ENCODE measurements at places on chromosomes 6 and 20.
A peak's percentile ranks its signal among the peaks of the same experiment; 100 is the strongest.

- DNase-seq, result no peak
These were observed 133.4 kb upstream of the B3GAT2 start for GRCh38 chr6:71090217-71090616.

- DNase-seq, result no peak
These were observed 2.5 kb downstream of the RRAGD start for GRCh38 chr6:89409461-89410035.

- DNase-seq, result peak; percentile 64
These were observed 21.5 kb downstream of the OR2B2 start for GRCh38 chr6:27890445-27891319.

DNA sequence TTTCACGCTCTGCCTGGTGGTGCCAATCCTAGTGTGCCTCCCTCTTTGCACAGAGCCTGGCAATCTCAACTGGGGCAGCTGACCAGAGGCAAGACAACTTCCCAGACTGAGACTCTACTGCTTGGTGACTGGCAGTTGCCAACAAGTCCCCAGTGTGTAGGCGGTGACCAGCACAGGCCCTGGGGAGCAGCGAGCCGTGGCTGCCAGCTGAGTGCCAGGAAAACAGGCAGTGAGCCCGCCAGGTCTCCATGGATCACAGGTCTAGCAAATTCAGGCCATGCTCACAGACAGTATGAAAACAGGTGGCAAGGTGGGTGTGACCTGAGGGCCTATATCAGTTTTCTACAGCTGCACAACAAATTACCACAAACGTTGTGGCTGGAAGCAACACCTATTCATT is 289.9 kb downstream of the KIF16B start:
- no peak for DNase-seq

GRCh38 chr6:157058574-157058973 is 264.7 kb downstream of the TMEM242 start:
- no peak for DNase-seq

- DNase-seq, result no peak
These were observed 58.4 kb downstream of the HIVEP2 start for GRCh38 chr6:142886431-142887170.

- DNase-seq, result no peak
These were observed 544.6 kb upstream of the BTBD3 start for GRCh38 chr20:11372876-11373790.

DNA sequence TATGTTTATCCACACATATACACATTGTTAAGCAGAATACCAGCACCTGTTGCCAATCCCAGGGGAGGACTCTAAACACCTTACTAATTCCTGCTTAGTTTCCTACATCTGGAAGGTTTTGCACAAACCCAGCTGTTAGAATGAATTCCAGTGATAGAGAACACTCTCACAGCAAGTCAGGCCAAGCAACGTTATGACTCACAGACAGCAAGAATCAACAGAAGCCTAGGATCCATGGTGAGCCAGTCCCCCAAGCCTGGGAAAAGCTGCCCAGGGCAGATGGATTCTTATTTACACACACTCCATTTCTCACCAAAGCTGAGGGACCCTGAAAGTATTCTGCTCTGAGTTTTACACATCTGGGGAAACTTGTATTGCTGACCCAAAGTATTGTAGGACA is 291.7 kb downstream of the SLC35F1 start:
- no peak for DNase-seq

DNA sequence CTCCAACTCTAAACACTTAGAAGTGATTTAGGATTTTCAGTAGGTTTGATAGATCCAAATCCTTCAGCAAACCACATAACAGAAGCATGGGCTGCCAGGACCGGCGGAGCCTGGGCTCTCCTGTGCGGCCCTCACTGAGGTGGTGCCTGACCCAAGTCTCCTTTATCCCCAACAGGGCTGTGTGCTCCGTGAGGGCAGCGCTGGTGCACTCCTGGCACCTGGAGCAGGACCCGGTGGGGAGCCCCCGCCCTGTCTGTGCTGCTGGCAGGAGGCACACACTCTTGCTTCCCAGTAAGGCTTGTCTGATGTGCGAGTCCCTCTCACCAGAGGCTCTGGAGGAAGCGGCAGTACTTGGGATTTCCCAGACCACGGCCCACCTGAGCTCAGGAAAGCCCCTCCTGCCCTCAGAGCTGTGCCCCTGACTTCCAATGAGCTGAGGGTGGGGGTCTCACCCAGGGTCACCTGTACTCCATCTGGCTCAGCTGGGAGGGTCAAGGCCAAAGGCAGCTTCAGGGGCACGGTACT is 56.2 kb downstream of the PYGB start:
- no peak for DNase-seq

- DNase-seq, result no peak
These were observed at the start of gene HLA-DRA for GRCh38 chr6:32439602-32440214. Gene HLA-DRA, plus strand, starts transcription at chr6:32439887. Its CDS starts 64 bp downstream, at chr6:32439951.

GRCh38 chr6:167977717-167978467 is 19.6 kb upstream of the KIF25 start:
- DNase-seq, result no peak

DNA sequence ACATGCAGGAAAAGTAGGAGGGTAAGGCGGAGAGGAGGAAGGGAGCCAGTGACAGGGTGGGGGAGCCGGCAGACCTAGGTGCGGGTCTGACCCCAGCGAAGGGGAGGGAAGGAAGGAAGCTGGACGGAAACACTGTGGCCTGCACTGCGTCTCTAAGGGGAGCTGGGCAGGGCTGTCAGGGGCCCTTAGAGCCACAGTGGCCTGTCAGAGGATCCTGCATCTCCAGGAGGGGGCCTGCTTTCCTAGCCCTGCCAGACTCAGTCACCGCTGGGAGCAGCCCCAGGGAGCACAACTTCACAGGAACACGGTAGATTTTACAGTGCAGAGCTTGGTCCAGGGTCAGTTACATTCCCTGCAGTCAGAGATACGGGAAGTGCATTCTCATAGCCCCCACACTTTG is 118.2 kb downstream of the PACRG start:
- DNase-seq, result no peak

DNA sequence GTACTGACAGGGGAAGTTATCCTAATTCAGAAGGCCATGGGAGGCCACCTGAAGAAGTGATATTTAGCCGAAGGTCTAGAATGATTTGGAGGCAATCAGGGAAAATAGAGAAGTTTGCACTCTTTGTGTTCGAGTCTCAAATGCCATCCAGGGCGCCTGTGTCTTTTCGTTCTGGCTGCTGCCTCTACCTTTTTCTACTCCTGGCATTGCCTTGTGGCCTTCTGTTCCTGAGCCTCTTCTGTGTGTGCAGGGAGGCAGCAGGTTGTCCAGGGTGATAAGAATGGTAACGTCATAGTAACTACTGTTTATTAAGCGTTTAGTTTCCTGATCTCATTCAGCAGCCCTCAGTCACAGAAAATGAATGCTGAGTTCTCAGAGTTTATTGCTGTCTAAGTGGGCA is 252.1 kb downstream of the FARS2 start:
- DNase-seq, result no peak

GRCh38 chr6:30781743-30782424 is 37.5 kb upstream of the IER3 start:
- DNase-seq, result no peak

DNA sequence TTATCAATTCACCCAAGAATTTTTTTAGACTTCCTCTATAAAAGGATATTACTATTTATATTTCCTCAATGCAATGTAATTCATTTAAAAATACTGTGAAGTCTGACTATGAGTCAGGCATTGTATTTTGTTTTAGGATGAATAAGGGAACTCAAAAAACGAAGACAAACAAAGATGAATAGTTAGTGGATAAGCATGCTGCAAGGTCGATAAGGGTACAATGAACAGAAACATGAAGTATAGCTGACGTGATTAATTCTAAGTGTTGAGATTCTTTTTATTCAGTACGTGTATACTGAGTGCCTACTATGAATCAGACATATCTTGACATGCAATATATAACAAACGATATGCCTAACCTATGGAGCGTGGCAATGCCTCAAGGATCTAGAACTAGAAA is 105.4 kb downstream of the PDE10A start:
- no peak for DNase-seq

GRCh38 chr6:31058128-31058894 is 48.0 kb downstream of the MUC22 start:
- DNase-seq, result no peak

DNA sequence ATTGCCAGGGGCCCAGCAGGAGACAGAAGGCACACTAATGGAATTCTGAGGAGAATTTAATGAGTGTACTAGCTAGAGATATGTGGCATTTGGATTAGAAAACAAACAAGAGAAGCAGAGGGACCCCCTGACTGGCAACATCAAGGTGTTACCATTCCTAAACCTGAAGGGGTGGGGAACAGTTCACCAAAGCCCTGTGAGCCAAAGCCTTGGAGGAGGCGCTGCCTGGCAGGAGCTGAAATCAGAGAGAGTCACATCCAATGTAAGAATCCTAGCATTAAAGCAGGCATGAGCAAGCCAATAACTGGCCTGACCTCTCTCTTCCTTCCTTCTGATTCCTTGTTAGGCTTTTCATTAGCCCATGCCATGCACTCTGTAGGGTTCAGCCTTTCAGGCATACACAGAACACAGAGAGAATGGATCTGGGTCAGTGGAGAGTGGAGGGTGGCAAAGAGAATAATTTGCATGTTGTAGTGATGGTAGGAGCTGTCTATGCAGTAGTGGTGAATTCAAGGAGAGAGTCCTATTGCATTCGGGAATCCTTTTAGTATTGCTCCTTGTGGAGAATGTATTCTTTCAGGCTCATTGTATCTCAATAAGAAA is 367.2 kb upstream of the MAN1A1 start:
- DNase-seq, result no peak

DNA sequence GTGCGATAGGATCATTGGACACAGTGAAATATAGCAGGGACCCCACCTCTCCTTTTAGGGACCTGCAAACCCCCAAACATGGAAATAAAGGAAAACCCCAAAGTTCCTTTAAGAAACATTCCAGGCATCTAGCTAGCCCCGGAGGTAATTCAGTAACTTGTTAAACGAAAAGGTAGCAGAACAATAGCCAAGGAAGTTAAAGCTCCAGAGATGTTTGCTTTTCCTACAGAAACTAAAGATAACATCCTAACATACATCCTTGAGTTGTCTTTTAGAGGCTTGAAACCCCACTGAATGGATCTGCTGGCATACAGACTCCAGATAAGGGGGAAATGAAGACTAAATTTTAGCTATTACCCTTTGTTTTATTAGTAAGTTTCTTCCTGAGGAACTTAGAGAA is 51.0 kb downstream of the FAM184A start:
- no peak for DNase-seq

GRCh38 chr6:8819446-8819845 is 384.1 kb upstream of the SLC35B3 start:
- DNase-seq, result no peak

DNA sequence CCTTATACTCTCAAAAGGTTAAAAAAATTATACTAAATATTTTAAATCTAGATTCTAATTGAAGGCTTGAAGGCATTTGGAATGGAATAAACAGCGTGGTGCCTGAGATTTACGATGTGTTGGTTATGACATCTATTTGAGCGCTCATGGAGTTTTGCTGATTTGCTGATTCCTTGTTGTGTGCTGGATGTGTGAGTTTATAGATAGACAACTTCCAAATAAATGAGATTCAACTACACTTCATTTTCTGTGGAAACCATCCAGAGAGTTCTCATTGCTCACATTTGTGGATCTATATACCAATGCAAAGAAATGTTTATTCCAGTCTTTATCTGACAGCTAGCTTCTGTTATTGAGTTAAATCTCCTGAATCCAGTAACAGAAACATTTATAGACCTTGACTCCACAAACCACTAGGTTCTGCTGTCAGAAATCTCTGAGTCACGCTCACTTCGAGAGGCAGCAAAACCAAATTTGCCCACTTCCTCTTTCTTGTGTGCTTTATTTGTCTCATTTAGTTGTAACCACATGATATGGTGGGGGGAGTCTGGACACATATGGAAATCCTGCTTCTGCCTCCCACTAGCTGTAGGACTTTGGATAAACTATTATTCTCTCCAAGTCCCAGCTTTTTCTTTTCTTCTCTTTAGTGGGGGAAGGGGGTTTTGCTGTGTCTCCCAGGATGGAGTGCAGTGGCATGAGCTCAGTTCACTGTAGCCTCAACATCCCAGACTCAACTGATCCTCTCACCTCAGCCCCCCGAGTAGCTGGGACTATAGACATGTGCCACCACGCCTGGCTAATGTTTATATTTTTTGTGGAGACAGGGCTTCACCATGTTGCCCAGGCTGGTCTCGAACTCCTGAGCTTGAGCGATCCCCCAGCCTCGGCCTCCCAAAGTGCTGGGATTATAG is 54.5 kb downstream of the IPCEF1 start:
- no peak for DNase-seq

- DNase-seq, result peak; percentile 64
These were observed 12.4 kb upstream of the GMEB2 start for GRCh38 chr20:63639093-63639975.

DNA sequence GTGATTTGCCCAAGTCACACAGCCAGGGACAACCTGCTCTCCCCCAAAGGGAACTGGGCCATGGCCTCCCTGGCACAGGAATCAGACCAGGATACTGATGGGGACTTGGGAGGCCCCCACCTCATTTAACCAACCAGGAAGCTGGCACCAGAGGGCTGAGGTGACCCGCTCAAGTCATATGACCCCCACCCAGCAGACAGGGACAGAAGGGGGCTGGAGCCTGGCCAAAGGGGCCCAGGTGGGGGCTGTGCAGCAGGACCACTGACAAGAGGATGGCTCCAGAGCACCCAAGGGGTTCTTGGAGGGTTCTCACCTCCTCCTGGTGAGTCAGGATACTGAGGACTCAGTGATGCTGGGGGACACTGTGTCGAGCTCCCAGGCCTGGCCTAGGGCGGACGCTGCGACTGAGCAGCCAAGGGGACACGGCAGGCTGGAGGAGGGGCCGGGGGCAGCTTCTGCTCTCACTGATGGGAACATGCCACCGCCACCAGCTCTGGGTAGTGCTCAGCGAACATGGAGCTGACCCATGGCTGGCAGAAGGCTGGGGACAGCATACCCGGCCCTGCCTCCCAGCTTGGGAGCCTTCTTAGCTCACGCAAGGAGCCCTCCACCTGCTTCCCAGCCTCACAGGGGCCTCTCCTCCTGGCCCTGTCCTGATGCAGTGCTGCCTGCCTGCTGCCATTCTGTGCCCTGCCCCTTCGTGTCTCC is 1.2 kb downstream of the CST7 start:
- DNase-seq, result no peak

Measured in stimulated activated CD4-positive, alpha-beta T cell treated with anti-CD3 and anti-CD28 coated beads, Interleukin-2, amount 100 ng/mL, for 24 hours (primary cell).